Stimulated activated naive CD4-positive, alpha-beta T cell (primary cell): ENCODE measurements at places on chromosomes 6 and 20.
A peak's percentile ranks its signal among the peaks of the same experiment; 100 is the strongest.

DNA sequence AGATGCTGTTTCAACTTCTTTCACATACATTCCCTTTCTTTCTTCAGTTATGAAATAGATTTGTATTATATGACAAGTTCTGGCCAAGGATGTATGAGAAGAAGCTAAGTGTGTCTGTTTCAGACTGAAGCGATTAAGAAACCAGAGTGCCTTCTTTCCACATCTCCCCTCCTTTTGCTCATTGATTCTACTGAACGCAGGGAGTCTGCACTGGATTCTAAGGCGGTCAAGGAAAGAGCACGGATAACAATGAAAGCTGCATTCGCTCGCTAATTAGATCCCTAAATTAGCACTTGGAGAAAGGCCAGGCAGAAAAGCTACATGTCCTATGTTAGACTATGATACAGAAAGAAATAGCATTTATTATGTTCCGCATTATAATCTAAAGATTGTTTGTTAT lies 267.7 kb downstream of the HAO1 start:
- no peak for DNase-seq

DNA sequence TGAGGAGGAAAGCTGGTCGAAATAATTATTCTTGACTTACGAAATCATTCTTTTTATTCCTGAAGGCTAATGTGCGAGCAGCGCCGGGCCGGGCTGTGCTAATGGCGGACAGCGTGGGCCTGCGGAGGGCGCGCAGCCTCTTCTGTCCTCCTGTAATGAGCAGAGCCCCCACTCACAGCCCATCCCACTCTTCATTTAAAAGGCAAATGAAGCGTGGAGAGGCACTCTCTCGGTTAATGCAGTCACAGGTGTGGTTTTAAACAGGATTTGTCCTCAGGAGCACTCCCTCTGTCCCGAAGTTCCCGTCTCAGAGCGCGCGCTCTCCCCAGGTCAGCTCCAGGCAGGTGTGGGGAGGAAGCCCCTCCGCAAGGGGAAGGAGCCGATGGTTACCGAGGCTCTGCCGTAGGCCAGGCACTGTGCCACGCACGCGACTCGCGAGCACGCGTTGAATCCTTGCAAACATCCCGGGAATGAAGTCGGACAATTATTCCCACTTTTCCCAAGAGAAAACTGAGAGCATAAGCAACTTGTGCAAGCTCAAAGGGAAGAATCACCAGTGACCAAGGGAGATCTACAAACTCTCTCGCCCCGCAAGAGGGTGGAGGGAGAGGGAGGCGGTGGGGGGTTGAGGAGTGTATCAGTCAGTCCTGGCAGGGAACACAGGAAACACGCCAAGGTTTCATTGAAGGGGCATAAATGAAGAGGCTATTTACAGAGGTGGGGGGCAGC lies 35.5 kb upstream of the ZFAND3 start:
- DNase-seq = no peak

DNA sequence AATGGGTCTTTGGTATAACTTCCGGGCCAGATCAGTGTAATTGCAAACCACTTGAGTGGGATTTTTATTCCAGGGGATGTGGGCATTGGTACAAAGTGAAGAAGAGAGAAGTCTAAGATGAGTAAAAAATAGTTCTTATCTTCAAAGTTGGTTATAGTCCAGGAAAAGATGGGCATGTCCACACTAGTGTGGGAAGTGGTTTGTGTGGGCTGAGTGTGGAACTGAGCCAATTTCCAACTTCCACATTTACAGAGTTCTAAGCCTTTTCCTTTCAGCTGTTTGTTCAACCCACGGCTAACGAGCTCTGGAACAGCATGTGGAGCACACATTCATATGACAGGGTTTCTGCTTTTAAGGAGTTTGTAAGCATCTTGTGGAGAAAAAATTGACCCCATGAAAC lies 72.3 kb upstream of the IFNGR1 start:
- DNase-seq = no peak

DNA sequence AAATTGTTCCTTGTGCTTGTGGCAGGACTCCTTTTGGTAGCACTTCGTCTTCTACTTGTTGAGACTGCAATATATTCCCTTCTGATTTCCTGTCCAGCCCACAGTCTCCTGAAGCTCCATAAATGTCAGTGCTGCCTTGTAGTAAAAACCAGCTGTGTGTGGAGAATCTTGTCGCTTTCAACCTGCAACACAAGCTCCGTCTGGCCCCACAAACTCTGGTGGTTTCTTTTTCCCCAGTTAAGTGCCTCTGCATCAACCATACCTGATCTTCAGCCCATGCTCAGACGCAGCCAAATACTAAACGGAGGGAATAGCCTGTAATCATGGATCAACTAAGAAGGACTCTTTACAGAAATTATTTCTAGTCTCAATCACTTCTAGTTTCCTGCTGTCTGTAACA lies 1133.3 kb upstream of the ADGRB3 start:
- no peak for DNase-seq

DNA sequence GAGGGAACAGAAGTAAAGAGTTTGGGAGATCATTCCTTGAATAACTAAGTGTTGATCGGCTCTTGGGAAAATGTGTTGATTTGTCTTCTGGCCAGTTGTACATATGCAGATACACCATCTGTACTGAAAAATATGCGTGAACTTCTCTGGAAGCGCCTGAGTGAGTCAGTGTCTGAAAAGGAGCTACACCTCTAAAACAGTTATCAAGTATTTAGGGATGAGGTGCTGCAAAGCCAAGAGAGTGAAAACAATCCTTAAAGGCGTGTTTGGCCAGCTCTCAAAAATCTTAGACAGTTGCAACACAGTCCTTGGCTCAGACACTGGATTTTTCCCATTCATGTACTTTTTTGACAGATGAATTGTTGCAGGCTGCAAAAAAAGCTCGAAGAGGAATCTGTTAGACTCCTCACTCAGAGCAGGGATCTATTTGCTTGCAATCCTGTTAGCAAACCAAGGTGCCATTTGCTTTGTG lies 61.3 kb downstream of the BMP6 start:
- no peak for DNase-seq

DNA sequence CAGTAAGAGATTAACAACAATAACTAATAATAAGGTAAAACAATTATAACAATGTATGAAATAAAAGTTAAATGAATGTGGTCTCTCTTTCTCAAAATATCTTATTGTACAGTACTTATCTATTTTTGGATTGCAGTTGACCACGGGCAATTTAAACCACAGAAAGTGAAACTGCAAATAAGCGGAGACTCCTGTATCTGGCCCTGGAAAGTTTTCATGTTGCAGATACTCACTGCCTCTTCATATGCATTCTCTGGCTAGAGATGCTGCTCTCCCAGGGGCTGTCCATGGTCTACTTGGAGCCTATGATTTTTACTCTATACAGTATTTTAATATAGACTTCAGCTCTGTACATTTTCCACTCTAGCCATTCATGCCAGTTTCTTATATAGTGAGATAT lies 230.8 kb downstream of the FUT9 start:
- no peak for DNase-seq

GRCh38 chr20:14732343-14732742 lies 394.9 kb upstream of the FLRT3 start:
- DNase-seq = no peak

GRCh38 chr6:117776441-117776840 lies 101.2 kb downstream of the NUS1 start:
- DNase-seq = no peak

DNA sequence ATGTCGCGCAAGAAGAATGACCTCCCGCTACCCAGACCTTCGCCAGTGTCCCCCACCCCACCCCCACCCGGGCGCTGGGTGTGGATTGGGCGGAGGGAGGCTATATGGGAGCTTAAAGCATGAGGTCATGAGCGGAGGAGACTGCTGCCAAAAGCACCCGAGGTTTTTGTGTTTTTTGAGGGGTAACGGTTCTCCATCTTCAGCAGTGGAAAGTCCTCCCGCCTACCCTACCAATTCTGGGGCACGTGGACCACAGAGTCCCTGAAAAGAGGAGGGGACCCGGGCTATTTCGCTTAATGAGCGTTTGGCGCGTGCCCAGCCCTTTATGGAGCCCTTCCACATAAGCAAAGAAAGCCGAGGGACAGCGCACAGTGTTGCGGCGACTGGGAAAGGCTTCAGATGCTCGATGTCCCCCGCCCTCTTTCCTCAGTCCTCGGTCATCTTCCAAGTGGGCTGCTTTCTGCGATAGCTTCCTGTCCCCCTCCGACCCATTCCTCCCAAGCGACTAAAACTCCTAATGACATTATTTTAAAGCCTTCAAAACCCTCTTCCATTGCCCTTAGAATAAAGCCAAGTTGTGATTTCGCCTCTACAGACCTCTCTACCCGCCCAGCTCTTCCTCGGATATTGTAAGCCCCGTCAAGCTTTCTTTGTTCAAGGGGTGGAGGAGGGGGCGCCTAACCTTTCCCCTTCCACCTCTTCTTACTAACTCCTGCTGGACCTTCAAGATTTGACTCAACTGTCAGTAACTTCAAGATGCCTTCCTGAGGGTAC lies 2.1 kb upstream of the TRERF1 start:
- DNase-seq = peak; percentile 17

- no peak for DNase-seq
Observed at GRCh38 chr20:10216146-10216791, 2.4 kb upstream of the SNAP25 start.

DNA sequence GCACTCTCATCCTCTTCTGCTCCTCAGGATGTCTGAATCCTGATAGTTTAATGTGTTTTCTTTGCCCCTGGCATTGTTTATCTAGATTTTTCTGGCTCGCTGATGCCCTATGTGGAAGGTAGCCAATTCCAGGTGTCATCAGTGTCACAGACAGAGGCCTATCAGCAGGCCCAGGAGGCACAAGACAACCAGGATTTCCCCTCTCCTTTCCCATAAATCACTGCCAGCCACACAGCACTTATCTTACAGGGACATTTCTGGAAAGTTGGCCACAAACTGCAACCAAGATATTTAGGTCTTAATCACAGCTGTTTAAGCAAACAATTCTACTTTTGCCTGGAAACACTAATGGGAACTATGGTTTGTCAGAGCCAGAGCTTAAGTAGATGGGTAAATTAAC lies 28.1 kb downstream of the ADGRF5 start:
- no peak for DNase-seq

GRCh38 chr20:9600562-9600961 lies 86.2 kb downstream of the LAMP5 start:
- DNase-seq = no peak

GRCh38 chr20:5061213-5061612 lies 58.5 kb downstream of the PCNA start:
- no peak for DNase-seq

DNA sequence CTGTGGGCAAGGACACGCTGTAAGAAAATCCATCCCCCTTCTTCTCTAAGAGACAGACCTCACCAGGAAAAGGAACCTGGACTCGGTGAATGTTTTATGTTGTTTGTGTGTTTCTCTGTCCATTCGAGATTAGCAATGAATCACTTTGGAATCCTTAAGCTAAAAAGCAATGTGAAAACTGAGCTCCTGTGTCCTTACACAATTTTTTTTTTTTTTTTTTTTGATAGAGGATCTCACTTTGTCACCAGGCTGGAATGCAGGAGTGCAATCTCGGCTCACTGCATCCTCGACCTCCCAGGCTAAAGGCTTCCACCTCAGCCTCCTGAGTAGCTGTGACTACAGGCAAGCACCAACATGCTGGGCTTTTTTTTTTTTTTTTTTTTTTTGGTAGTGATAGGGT lies 32.1 kb downstream of the BFSP1 start:
- DNase-seq = no peak

- DNase-seq = peak; percentile 46
Observed at GRCh38 chr6:2853769-2854395, 12.2 kb upstream of the SERPINB1 start.

DNA sequence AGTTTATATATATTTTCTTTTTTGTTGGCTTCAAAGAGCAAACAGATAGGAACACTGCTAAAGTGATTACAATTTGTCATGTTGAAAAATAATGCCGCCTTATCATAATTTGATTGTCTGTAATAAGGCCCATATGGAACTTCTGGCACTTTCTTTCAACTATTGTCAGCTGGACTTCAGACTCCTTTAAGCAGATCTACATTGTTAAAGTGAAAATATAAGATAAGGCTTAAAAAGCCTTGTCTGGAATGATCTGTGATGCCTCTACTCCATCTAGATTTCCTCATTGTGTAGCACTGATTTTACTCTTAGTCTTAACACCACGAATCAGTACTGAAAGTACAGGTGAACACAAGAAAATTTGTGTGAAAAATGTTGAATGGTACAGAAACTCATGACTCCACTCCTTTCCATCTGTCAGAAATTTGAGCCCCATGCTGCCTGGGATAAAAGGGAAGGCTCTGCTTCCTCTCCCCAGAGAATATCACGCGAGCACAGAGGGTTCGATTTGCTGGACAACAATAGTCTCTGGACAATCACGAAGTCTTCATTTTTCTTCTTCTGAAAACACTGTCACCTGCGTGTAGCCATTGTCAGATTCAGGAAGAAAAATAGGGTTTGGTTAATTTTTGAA lies 56.0 kb downstream of the BCAS1 start:
- DNase-seq = no peak

- DNase-seq = no peak
Observed at GRCh38 chr6:100144991-100145390, 151.0 kb upstream of the MCHR2 start.

DNA sequence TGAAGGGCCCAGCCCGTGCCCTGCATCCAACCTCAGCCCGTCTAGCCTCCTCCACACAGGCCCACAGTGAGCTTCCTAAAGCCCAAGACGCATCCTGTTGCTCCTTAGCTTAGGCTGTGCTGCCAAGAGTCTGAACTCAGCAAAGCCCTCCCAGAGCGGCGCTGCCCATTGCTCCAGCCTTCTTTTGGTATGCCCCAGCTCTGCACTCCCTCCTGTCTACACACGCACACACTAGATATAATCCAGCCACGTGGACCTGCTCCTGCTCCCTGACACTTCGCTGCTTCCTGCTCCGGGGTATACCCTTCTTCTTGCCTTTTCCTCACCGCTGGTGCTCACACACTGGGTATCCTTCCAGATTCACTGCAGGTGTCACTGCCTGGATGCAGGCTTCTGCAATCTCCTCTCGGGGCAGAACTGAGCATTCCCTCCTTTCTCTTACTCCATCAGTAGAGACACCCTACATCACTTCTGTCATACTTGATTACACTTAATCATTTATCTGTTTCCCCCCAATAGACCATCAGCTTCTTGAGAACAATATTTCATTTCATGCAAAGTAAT lies 23.8 kb downstream of the GABRR2 start:
- DNase-seq = no peak

- DNase-seq = no peak
Observed at GRCh38 chr6:121521164-121521555, 85.7 kb downstream of the GJA1 start.

DNA sequence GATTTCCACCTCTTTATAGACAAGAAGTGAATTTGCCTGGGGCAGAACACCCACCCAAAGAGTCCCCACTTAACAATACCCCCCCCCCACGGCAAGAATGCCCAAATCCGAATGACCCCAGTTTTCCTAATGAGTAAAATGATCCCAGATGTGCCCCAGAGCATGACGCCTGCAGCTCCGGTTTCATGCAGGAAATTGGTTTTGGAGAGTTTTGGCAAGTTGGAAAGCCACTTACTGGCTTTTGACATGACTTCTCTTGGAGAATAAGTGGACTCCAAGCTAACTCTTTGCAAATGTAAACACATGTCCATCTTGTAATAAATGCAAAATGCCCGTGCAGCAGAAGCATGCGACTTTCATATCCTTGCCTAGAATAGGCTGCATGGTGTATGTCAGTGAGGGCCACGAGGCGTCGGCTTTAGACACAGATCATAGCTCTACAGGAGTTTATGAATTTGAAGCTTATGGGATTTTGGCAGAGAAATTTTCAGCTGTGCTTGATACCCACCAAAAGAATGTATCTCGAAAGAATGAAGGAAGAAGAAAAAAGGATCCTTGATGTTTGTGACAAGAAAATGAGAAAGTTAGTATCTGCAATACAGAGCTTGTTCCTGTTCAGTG lies 24.2 kb downstream of the EDN3 start:
- no peak for DNase-seq

GRCh38 chr6:69138893-69139494 lies 503.9 kb downstream of the ADGRB3 start:
- no peak for DNase-seq

GRCh38 chr20:47665221-47665991 lies 119.9 kb downstream of the SULF2 start:
- DNase-seq = no peak
